ENCODE measurements at places on chromosomes 11 and 22.

- no peak for DNase-seq
Measured at GRCh38 chr11:29260939-29261705, 755.7 kb downstream of the KCNA4 start.

DNA sequence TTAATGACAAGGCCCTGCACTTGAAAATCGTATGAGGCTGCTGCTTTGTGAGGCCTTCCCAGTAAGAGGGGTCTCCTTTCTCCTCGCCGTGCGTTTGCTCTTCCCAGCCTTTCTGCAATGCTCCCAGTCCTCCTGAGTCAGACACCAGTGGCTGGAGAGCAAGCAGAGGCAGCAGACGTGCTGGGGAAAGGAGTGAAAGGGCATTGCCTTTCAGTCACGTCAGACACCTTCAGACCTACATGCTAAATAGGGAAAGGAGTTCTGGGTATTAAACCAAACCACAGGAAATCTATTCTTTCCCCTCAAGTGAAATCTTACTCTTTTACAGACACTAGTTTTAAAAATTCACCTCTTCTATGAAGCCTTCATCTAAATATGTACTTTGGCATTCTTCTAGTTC is 274.8 kb downstream of the NTM start:
- no peak for DNase-seq

GRCh38 chr11:129825380-129825779 is 9.7 kb downstream of the TMEM45B start:
- no peak for DNase-seq

- no peak for DNase-seq
Measured at GRCh38 chr11:23679981-23680380, 816.9 kb upstream of the LUZP2 start.

GRCh38 chr11:119885861-119886567 is 157.0 kb upstream of the NECTIN1 start:
- DNase-seq, result no peak

Data from effector CD8-positive, alpha-beta T cell (primary cell).